NCI-H187 treated with DMSO at 0.1 percent for 48 hours (cell line): ENCODE measurements at places on chromosomes 7 and 10.

DNA sequence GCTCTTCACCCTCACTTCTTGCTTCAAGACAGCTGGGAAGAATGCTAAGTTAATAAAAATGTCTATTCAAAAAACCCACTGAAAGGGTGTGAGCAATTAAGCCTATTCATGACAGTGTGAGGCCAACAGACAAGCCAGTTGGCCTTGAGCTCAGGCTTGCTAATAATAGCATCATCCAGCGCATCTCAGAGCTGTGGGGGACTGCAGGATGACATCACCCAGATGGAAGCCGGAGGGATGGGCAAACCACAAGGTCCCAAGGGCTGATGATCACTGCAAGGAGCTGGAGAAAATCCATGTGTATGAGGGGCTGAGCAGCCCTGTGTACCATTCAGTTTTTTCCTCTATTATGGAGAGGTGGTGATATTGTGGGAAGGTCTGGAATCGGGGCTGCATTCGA lies 770.4 kb downstream of the TNS3 start:
- no peak for DNase-seq

- DNase-seq = no peak
Observed at GRCh38 chr10:27240212-27241009, at the start of gene ACBD5. ACBD5 (minus strand) TSS chr10:27240797; CDS start chr10:27240688, 109 bp downstream.

DNA sequence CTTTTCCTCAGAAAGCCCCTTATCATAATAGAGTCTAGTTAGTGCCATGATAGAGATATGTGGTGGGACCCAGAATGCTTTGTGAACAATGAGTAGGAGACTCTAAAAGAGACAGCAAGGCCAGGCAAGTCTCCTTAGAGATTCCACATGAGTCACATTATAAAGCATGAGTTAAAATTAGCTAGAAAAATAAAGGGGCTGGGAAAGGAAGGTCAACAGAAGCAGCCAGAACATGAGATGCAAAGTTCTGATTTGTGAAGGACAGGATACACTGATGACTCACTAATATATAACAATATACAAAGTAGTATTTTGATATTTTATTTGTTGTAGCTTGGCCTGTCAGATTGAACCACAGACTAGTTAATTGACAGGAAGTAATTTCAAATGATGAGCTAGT lies 25.3 kb upstream of the SNX13 start:
- DNase-seq = no peak

- DNase-seq = no peak
Observed at GRCh38 chr10:34168439-34168838, 646.7 kb downstream of the PARD3 start.

DNA sequence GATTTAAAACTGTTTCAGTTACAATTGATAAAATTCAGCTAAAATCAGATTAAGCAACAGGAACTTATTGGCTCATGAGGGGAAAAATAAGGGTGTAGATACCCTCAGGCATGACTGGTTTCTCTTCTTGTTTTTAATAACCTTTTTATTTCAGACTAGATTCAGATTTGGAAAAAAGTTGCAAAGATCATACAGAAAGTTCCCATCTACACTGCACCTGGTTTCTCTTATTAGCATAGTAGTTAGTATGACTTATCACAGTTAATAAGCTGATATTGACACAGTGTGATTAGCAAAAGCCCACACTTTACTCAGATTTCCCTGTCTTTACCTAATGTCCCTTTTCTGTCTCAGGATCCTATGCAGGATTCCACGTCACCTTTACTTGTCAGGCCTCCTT lies 53.3 kb downstream of the HTR5A start:
- DNase-seq = no peak

- DNase-seq = no peak
Observed at GRCh38 chr10:77305650-77306632, 331.7 kb downstream of the KCNMA1 start.
